ENCODE measurements at places on chromosomes 5 and 9.
A peak's percentile ranks its signal among the peaks of the same experiment; 100 is the strongest.

DNA sequence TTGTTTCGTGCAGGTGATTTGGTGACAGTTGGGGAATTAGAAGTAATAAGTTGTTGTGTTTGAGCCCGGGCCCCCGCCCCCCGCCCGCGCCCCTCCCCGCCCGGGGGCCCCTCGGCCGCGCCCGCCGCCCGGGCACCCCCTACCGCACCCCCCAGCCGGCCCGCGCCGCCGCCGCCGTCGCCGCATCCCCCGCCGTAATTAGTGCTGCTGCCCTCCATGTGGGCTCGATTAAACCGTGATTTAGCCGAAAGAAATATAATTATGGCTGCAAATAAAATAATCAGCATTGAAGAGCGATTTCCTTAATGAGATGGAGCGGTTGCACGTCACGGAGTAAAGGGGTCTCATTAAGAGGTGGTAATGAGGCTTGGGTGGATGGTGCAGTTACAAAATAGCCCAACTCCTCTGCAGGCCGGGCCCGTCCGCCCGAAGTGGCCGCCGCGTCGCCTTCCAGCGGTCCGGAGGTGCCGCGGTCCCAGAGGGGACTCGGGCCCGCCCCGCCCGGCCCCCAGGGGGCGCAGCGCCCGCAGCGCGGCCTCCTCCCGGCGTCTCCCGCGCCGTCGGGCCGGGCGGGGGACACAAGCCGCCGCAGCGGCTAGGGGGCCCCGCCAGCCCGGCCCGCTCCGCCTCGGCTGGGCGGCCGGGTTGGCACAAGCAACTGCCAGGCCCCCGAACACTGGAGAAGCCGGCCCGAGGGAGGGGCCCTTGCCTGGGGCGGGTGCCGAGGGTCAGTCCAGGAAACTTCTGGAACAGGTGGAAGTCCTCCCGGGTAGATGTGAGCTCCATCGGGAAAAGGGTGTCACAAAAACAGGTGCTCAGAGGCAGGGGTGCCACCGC lies 6.9 kb upstream of the OTP start:
- DNase-seq = peak; percentile 44

GRCh38 chr5:90658620-90659019 lies 100.0 kb downstream of the ADGRV1 start:
- DNase-seq = no peak

- peak; percentile 76 for DNase-seq
Observed at GRCh38 chr5:35803191-35803651, 53.5 kb upstream of the IL7R start.

DNA sequence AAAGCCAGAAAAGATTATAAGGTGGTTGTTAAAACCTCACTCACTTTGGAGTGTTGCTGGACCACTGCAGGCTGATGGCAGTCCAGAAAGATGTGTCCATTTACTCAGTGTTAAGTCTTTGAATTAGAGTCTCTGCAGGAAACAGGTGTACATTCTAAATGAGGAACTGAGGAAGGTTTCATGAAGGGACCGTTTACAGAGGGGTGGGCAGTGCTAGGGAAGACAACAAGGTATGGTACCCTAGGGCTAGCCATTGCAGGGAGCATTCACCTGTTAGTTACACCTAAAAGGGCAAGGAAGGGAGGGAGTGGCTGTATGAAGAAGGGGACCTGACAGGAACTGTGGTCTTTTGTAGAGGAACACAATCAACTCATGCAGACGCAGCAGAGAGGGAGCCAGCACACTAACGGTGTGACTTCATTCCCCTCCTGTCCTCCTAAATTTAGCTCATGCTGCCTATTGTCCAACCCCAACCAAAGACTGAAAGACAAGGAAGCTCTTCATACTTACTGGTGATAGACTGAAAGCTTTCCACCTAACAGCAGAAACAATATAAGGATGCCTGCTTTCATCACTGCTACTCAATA lies 32.2 kb upstream of the PAX5 start:
- no peak for DNase-seq

DNA sequence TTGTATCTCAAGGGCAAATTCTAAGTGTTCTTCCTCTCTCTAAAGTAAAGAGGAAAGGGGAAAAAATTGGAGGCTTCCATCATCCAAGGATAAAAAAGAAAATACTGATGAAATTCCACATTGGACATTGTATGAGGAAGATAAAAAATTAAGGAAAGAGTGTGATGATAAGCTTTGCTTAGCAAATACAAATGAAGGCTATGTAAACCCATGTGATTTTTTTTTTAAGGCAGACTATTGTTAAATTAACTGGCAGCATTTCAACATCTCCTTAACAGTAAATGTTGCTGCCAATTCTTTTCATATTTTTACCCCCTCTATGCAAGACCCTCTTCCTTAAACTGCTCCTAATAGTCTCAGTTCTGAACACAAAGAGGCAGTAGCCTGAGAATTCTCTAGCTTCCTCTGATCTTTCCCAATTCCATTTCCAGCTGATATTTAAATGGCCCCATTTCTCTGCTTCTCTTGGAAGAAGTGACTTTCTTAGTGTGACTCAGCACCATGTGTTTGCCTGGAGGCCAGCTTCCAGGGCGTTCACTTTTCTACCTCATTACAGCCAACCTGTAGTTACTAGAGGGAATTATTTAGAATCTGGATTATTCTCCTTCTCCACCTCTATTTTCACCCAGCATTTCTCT lies 159.7 kb downstream of the TLE1 start:
- DNase-seq = peak; percentile 82

GRCh38 chr9:1869843-1870242 lies 145.3 kb upstream of the SMARCA2 start:
- DNase-seq = peak; percentile 2

- DNase-seq = no peak
Observed at GRCh38 chr5:15384581-15384980, 115.4 kb upstream of the FBXL7 start.
